ENCODE measurements at places on chromosomes 13 and 19.

DNA sequence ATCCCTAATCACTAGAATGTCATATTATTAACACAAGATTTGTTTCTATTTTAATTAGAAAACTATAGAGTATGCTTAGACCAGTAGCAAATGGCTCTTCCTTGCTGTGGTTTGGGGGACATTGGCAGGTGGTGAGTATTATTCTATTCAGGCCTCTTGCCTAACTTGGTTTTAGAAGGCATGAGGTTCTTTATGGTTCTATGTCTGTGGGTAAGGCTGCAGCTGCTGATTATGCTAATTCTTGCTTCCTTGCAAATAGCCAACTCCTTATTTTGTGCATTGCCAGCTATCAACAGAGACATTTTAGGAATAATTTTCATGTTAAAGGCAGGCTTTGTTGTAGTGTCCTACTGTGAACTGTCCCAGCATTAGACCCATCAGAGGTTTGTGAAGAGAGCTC lies 1344.9 kb downstream of the UQCRFS1 start:
- DNase-seq: no peak

DNA sequence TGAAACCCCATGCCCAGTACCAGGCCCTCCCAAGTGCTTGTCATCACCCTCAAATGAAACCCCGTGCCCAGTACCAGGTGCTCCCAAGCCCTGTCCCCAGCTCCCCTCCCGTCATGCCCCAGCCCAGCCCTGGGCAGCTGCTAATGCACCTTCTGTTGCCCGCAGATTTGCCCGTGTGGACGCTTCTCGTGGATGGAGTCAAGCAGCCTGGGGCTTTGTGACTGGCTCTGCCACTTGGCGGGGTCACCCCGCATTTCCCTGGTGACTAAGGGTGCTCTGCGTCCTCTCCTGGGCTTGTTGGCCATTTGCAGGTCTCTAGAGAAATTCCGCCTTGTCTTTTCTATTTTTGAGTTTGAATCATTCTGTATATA lies 82.7 kb downstream of the ATP11A start:
- no peak for DNase-seq

DNA sequence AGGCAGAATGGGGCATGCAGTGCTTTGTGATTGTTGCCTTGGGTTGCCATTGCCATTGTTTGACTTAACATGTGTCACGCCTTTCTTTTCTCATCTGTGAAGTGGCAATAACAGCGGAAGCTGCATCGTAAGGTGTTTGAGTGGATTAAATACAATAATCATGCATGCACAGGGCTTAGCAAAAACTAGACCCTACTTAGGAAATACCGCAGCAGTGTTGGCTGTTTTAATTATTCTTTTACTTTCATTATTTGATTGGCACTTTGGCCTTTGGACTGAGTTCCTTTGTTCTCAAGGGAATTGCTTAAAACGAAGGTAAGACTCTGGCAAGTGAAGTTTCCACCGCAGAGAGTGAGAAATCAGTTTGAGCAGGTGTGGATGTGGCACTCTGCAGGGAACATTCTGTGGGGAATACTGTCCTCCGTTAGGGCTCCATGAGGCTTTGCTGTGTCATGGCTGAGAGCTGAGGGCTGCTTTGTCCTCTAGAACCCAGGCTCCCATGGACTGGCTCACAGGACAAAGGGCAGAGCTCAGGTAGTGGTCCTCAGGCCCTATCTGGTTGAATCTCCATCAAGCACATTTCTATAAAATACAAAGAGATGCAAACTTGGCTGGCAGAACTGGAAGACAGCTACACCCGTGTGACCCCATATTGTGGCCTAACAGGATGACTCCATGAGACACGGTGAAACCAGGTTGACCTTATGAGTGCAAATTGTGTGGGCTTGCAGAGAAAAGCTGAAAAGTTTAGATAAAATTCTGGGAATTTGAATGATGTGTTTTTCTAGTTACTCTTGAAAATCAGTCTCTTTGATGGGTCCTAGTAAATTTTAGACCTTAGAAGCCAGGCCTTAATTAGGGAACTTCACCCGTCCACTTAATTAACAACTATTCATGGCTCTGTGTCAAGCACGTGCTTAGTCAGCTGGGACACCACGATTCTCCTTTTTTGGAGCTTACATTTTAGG lies 407.2 kb downstream of the KCNRG start:
- no peak for DNase-seq

- DNase-seq: peak; percentile 31
Observed at GRCh38 chr19:48614436-48615230, at the start of gene FAM83E. TSS of gene FAM83E (minus strand) at chr19:48615076. CDS start at chr19:48613372, 1,704 bp downstream.

- no peak for DNase-seq
Observed at GRCh38 chr13:72258340-72258981, 391.5 kb upstream of the DACH1 start.

GRCh38 chr19:48370955-48371354 lies 6.8 kb downstream of the SYNGR4 start:
- DNase-seq: no peak

DNA sequence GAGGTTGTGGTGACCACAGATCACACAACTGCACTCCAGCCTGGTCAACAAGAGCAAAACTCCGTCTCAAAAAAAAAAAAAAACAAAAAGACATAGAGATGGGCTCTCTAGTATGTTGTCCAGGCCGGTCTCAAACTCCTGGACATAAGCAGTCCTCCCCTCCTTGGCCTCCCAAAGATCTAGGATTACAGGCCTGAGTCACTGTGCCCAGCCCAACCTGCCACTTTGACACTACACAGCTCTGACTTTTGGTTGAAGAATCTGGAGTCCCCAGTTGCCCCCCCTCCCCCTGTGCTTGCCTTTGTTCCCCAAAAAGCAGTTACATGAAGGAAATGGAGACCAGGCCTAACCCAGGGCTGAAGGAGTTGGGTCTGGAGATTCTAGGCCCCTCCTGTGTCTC lies 12.9 kb downstream of the CARM1 start:
- no peak for DNase-seq

DNA sequence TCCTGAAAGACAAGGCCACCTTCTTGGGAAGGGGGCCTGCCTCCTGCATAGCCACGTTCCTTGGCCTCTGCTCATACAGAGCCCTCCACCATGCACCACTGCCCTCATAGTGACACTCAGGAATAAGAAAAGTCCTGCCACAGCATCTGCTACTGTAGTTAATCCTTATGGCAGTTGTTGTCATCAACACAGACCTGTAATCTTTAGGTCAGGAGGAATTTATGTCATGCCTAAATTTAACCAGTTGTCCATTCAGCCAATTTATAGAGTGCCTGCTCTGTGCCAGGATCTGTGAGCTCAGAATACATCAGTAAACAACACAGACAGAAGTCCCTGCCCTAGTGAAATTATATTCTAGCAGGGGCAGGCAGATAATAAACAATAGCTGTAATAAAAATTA lies 44.4 kb downstream of the FAM124A start:
- DNase-seq: no peak

GRCh38 chr19:18450931-18451836 lies 13.3 kb upstream of the ISYNA1 start:
- peak; percentile 71 for DNase-seq

- no peak for DNase-seq
Observed at GRCh38 chr13:66003558-66003957, 1226.6 kb downstream of the PCDH9 start.

DNA sequence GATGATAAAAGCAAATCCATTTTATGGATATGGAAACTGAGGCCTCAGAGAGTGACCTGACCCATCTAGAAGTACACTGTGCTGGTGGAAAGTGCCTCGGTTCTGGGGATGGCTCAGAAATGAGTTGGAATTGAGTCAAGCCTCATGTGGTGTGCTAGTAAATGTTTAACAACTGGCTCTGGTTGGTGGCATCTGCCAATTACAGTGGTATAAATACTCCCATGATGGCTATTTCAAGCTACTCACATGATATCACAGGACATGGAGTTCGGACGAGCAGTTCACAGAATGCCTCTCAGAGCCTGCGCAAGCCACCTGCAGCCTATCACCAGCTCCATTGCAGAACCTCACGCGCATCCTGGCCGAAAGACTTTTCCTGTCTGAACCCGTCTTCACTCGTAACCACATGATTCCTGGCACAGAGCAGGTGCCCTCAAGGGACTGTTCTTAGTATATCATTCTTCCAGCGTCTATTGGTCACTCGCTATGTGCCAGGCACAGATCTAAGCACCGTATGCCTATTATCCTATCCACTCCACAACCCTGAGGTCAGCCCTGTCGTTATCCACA lies 9.1 kb downstream of the TMEM150B start:
- DNase-seq: no peak

DNA sequence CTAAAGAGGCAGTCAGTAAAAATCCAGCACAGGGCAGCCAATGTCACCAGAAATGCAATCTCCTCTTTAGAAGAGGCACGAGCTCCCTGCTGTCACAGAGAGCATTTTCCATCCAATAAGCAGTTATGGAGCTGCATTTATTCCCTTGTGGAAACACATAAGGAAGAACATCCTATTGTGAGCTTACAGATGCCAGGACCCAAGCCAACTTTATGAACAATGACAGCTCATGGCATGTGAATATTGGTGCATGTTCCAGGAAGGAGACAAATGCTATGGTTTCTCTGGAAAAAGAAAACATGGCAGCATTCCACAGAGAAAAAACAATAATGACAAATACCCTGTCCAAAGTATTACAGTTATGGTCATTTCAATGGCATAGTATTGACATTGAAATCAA lies 955.6 kb downstream of the UQCRFS1 start:
- DNase-seq: peak; percentile 49

GRCh38 chr13:51328488-51328887 lies 11.0 kb upstream of the SERPINE3 start:
- DNase-seq: no peak

DNA sequence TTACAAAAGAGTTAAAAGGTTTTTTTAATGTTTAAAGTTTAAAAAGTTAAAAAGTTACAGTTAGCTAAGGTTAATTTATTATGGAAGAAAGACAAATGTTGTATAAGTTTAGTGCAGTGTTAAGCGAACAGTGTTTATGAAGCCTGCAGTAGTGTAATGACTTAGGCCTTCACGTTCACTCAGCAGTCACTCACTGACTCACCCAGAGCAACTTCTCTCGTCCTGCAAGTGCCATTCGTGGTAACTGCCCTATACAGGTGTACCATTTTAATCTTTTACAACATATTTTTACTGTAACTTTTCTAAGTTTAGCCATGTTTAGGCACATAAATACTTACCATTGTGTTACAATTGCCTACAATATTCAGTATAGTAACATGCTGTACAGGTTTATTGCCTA lies 398.2 kb upstream of the NBEA start:
- no peak for DNase-seq

DNA sequence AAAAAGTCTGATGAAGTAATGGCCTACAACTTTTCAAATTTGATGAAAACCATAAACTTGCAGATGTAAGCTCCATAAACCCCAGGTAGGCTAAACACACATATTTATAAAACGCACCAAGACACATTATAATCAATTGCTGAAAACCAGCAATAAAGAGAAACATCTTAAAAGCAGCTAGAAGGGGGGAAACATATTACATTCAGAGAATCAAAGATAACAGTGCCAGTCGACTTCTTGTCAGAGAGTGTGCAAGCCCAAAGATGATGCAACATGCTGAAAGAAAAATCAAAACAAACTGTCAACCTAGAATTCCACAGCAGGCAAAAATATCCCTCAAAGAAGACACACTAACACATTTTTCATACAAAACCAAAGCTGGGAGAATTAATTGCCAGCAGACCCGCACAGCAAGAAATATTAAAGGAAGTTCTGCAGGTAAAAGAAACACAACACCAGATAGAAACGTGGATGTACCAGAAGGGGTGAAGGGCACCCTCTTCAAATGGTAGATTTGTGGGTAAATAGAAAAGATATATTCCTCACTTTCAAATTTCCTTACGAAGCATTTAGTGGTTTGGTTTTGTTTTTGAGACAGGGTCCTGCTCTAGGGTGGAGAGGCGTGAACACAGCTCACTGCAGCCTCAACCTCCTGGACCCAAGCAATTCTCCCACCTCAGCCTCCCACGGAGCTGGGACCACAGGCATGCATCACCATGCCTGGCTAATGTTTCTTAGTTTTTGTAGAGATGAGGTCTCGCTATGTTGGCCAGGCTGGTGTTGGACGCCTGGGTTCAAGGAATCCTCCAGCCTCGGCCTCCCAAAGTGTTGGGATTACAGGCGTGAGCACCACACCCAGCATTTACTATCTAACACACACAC lies 16.5 kb upstream of the ATP1A3 start:
- no peak for DNase-seq

- DNase-seq: no peak
Observed at GRCh38 chr13:40223585-40223984, 442.9 kb downstream of the FOXO1 start.

DNA sequence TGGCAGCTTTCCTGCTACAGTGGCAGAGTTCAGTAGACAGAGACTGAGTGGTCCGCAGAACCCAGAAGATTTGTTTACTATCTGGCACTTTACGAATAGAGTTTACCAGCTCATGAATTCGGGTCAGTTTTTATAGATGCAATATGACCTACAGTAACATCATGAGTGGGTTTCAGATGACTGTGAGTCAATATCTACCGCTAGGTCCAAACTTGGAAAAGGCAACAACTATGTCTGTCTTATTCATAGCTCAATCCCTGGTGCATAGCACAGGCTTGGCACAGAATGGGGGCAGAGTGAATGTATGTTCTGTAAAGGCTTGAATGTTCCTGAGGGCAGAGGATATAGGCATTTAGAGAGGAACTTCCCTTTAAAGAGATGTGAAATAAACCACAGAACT lies 65.2 kb downstream of the RAP2A start:
- DNase-seq: no peak

GRCh38 chr19:686589-687297 lies 8.5 kb downstream of the PRSS57 start:
- no peak for DNase-seq

DNA sequence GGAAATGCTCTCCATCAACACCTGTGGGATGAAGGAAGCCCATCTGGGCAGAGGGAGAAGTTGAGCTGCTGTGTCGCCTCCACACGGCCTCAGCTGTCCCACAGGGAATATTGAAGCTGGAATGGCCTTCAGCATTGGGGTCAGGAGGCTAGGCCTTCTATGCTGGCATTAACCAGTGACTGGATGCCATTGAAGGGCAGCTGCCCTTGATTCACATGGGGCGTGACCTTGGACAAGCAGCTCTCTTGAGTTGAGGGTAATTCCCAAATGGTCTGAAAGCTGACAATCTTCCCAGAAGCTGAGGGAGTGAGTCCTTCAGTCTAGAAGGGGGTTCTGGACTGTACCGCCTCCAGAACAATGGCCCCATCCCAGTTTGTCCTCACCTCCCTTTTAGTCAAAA lies 6.7 kb downstream of the BCL3 start:
- no peak for DNase-seq

GRCh38 chr13:83229574-83230305 lies 652.5 kb downstream of the SLITRK1 start:
- no peak for DNase-seq

DNA sequence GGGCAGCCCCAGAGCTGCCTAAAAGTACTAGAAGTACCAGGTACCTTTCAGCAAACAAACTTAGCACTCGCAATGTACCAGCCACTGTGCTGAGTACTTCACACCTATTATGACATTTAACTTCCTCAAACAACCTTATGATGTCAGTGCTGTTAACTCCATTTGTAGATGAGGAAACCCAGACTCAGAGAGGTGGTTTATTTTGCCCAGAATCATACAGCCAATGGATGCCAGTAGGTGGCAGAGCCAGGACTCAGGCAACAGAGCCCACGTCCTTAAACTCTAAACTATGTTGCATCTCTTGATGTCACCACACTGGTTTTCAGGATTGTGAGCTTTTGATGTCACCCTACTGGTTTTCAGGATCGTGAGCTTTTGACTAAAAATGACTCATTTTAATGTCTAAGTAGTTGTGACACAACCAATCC lies 78.9 kb downstream of the FLT1 start:
- DNase-seq: no peak

Measured in NCI-H345 (cell line).